ENCODE measurements at places on chromosomes 13 and 19. TPM values are rescaled to one million over a fixed set of nuclear protein-coding genes. Genes with fewer than 3 reads are reported as not detected.

GRCh38 chr13:52406629-52407028 lies 657 bp upstream of the THSD1 start:
- H3K27me3 ChIP-seq = peaks cover 27% of the 10 kb centered on the region
- peaks cover 5% of the 10 kb centered on the region for H3K4me1 ChIP-seq
- H3K27ac ChIP-seq = peak overlapping the region; percentile 38
- ATAC-seq = no peak
- no peak overlapping the region for H3K4me3 ChIP-seq

DNA sequence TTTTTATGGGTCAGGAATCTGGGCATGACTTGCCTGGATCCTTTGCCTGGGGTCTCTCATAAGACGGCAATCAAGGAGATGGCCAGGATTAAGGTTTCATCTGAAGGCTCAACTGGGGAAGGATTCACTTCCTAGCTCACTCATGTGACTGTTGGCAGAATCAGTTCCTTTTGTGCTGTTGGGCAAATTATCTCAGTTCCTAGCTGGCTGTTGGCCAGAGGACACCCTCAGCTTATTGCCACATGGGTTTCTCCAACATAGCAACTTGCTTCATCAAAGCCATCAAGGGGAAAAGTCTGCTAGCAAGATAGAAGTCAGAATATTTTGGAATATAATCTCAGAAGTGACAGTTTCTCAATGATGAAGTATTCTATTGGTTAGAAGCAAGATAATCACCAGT lies 12.2 kb upstream of the EVI5L start:
- no peaks in the 10 kb centered on the region for H3K4me1 ChIP-seq
- H3K36me3 ChIP-seq = no peaks in the 10 kb centered on the region
- H3K27me3 ChIP-seq = peaks cover 59% of the 10 kb centered on the region
- no peak for ATAC-seq
- no peak overlapping the region for H3K4me3 ChIP-seq

GRCh38 chr19:44847144-44848035 lies 1.3 kb downstream of the NECTIN2 start:
- H3K27ac ChIP-seq = peak overlapping the region; percentile 96
- ATAC-seq = peak; percentile 20
- no peaks in the 10 kb centered on the region for H3K4me1 ChIP-seq
- H3K4me3 ChIP-seq = peak overlapping the region; percentile 99
- no peaks in the 10 kb centered on the region for H3K27me3 ChIP-seq
- no peaks in the 10 kb centered on the region for H3K36me3 ChIP-seq

Gene POU2F2
- total RNA-seq = 0.93 TPM

Gene RPL28
- 174 TPM for total RNA-seq

GRCh38 chr19:12769689-12770088 lies 5.7 kb downstream of the HOOK2 start:
- H3K4me3 ChIP-seq = no peak overlapping the region
- no peaks in the 10 kb centered on the region for H3K4me1 ChIP-seq
- no peak for ATAC-seq
- H3K27ac ChIP-seq = no peak overlapping the region

DNA sequence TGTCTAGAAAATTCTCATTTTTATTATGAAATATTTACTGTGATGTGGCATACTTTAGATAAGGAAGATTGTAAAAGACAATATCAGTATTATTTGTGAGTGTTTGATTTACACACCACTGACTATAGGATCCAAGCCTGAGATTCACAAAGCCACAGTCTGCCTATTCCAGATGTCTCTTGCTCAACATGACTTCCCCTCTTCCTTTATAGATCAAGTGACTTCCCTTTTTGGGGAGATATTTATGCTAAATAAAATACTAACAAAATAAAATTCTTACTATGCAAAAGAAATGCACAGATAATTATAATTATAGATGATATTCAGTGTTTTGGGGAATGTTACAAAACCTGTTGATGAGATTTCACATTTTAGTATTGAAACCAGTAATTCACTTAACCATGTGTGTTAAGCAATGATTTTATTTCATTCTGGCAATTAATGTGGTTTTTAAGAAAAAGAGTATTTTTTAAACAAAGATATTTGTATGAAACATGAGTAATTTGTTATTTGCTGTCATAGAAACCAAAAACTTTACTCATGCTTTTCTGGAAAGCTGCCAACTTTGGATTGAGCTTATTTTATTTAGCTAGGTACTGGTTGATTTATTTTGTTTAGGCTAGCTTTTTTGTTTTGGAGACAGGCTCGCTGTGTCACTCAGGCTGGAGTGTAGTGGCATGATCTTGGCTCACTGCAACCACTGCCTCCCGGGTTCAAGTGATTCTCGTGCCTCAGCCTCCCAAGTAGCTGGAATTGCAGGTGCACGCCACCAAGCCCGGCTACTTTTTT lies 13.7 kb upstream of the GPR183 start:
- peaks cover 36% of the 10 kb centered on the region for H3K4me1 ChIP-seq
- peak overlapping the region; percentile 63 for H3K27ac ChIP-seq
- H3K27me3 ChIP-seq = no peaks in the 10 kb centered on the region

DNA sequence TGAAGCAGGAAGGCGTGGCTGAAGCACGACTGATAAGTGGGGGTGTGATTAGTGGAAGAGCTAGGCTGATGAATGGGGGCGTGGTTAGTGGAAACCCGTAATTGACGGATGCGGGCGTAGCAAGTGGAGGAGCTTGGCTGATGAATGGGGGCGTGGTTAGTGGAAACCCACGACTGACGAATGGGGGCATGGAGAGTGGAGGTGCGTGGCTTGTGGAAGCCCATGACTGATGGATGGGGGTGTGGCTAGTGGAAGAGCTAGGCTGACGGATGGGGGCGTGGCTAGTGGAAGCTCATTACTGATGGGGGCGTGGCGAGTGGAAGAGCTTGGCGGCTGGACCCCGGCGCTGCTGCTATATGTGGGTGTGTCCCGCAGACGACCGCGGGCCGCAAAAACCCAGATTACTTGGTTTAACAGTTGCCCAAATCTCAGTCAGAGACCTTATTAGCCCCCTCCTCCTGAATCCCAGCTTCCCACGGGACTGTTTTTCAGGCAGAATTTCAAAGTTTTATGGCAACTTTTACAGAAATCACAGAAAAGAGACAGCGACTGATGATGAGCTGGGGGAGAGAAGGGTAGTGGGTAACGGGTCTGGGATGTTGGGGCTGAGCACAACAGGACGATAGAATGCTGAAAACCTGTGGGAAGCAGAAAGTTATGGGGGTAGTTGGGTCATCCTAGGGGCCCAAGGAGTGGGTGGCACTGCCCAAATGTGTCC lies 9.0 kb upstream of the MEIS3 start:
- H3K27me3 ChIP-seq = peaks cover 72% of the 10 kb centered on the region
- peak; percentile 91 for ATAC-seq
- peak overlapping the region; percentile 71 for H3K27ac ChIP-seq

Gene ZNF568
- total RNA-seq = 19.1 TPM

- H3K4me3 ChIP-seq = no peak overlapping the region
- no peaks in the 10 kb centered on the region for H3K36me3 ChIP-seq
- H3K4me1 ChIP-seq = peaks cover 9% of the 10 kb centered on the region
- H3K27me3 ChIP-seq = peaks cover 8% of the 10 kb centered on the region
These were observed 3.2 kb upstream of the ZNF850 start for GRCh38 chr19:36775768-36776167.

- H3K27me3 ChIP-seq = no peaks in the 10 kb centered on the region
- no peaks in the 10 kb centered on the region for H3K36me3 ChIP-seq
- ATAC-seq = peak; percentile 62
- peak overlapping the region; percentile 75 for H3K27ac ChIP-seq
- H3K4me1 ChIP-seq = no peaks in the 10 kb centered on the region
These were observed 194.8 kb downstream of the DCLK1 start for GRCh38 chr13:35936246-35936978.

Data from gastroesophageal sphincter (tissue), 4 donors.